ENCODE measurements at places on chromosomes 3 and 15.

- no peak within 1 kb of the TSS for H3K27ac ChIP-seq
- peaks cover 22% of the 10 kb centered on the region for H3K27me3 ChIP-seq
- peaks cover 12% of the 10 kb centered on the region for H3K4me1 ChIP-seq
- peaks cover 5% of the 10 kb centered on the region for H3K36me3 ChIP-seq
- peak within 1 kb of the TSS; percentile 66 for H3K4me3 ChIP-seq
Observed at GRCh38 chr3:46566040-46566641, at the start of gene LRRC2. Gene LRRC2, minus strand, starts transcription at chr3:46566302. Its CDS starts 14,711 bp downstream, at chr3:46551591.

DNA sequence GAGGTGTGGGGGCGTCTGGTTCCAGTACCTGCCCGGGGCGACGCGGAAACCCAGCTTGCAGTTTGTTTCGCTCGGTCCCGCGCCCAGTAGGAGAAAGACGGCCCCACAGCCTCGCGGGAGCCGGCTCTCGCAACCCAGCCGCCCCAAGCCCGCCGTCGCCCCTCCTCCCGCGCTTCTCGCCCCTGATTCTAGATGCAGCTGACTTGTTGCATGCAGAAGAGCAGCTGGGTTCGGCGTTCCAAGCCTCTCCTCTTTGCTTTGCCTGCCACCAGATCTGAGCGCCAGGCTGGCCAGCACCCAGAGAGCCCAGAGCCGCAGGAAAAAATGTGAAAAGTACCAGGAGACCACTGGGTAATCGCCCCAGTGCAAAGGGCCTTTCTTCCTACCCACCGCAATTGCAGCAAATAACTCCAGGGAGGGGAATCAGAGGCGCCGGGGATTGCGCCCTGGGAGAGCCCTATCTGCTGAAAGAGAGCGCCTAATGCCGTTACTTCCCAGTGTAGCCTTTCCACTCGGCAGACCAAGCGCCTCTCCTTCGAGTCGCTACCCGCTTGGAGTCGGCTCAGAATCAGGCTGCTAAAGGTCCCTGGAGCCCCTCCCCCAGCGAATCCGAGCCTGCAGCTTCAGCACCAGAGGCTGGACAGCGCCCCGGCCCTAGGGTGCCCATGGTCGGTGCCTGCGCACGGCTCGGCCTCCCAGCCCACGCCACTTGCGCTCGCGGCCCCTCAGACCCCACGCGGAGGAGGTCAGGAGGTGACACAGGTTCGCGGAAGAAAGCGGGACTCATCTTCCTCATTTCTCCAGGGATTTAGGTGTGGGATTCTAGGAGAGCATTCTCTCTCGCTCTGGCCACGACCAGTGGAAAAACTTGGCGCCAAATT is 15.7 kb upstream of the AEN start:
- DNase-seq: no peak
- peaks cover 10% of the 10 kb centered on the region for H3K4me1 ChIP-seq
- no peak overlapping the region for H3K27ac ChIP-seq
- peaks cover 39% of the 10 kb centered on the region for H3K27me3 ChIP-seq
- no peak overlapping the region for H3K4me3 ChIP-seq
- no peaks in the 10 kb centered on the region for H3K36me3 ChIP-seq

DNA sequence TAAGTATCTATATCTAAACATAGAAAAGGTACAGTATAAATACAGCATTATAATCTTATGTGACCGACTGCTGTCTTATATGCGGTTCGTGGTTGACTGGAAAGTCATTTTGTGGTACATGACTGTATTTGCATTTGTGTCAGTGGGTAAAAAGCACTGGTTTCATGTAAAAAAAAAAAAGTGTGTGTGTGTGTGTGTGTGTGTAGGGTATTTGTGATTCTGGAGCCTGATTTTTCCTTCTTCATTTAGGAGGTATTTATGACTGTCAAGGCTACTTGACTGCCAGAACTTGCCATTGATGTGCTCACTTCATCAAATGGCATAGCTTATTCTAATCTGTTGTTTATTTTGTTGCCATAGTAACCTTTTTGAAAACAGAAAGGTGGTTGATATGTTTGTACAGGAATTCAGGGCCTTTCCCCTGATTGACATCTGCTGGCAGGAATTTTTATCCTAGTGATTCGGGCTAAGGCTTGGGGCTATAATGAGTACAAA is 63.2 kb downstream of the AKAP13 start:
- H3K27ac ChIP-seq: peak overlapping the region; percentile 95
- peaks cover 51% of the 10 kb centered on the region for H3K4me1 ChIP-seq
- no peaks in the 10 kb centered on the region for H3K27me3 ChIP-seq
- peaks cover 12% of the 10 kb centered on the region for H3K36me3 ChIP-seq
- DNase-seq: peak; percentile 20

DNA sequence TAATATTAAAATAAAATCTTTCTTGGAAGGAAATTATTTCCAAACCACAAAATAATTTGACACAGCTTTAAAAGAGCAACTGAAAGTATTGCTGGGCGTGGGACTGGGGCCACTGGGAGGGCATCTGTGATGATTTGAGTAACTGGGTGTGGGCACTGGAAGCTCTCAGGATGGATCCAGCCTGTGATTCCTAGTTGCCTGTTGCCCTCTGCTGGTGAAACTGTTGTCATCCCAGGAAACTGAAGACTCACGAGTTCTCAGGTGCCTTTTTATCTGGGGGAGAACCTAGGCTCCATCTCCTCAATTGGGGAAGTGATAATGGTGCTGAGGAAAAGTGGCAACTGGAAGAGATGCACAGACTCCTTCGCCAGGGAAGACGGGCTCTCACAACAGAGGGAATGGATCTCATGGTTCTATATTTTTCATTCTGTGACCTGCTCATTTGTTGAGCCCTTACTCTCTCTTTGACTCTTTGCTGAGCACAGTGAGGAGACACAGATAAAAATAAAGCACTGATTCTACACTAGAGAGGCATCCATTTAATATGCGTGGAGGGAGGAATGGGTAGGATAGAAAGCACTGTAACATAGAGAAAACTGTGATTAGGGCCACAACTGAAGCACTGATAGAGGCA is 61.6 kb downstream of the TPRG1 start:
- H3K4me1 ChIP-seq: peaks cover 6% of the 10 kb centered on the region
- no peak for DNase-seq
- H3K36me3 ChIP-seq: no peaks in the 10 kb centered on the region
- no peak overlapping the region for H3K4me3 ChIP-seq
- no peak overlapping the region for H3K27ac ChIP-seq
- peaks cover 4% of the 10 kb centered on the region for H3K27me3 ChIP-seq

DNA sequence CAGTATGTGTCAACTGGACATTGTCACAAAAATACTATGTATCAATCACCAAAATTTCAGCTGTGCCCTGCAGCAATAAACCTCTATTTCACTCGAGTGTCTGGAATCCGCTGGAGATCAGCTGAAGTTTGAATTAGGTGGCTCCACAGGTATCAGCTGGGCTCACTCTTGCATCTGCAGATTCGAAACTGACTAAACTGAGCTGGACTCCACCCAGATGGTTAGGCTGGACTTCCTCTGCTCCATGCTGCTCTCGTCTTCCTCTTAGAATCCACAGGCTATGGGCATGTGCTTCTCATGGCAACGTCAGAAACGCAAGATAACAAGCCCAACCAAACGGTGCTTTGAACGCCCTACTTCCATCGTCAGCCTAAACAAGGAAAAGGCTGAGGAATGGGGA is 565.3 kb upstream of the ROBO2 start:
- no peaks in the 10 kb centered on the region for H3K4me1 ChIP-seq
- H3K36me3 ChIP-seq: no peaks in the 10 kb centered on the region
- no peaks in the 10 kb centered on the region for H3K27me3 ChIP-seq
- no peak for DNase-seq
- H3K4me3 ChIP-seq: no peak overlapping the region

- no peaks in the 10 kb centered on the region for H3K36me3 ChIP-seq
- peaks cover 18% of the 10 kb centered on the region for H3K4me1 ChIP-seq
- peaks cover 6% of the 10 kb centered on the region for H3K27me3 ChIP-seq
- peak overlapping the region; percentile 95 for H3K4me3 ChIP-seq
- DNase-seq: peak; percentile 61
- peak overlapping the region; percentile 8 for H3K27ac ChIP-seq
Observed at GRCh38 chr15:40511093-40511471, 40.3 kb downstream of the CHST14 start.

- H3K4me1 ChIP-seq: peaks cover 24% of the 10 kb centered on the region
- DNase-seq: no peak
- H3K4me3 ChIP-seq: no peak overlapping the region
- no peak overlapping the region for H3K27ac ChIP-seq
Observed at GRCh38 chr3:46112984-46113383, 85.7 kb upstream of the XCR1 start.

DNA sequence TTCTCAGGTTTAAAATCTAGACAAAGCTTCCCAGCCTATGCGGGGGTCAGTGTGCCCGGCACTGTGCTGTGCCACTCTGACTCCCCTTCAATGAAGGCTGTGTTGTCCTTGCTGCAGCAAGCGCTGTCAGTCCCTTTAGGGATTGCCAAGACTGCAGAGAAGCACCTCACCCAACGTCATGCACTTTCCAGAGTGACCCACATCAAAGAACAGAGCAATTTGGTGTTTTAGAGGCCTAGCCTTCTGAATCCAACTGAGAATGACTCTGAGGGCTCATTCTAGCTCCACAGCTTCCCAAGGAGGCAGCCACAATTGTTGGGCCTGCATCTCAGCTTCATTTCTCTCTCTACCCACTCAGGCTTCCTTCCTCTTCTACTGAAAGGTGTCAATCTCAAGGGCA is 26.4 kb downstream of the SLC9A9 start:
- no peaks in the 10 kb centered on the region for H3K27me3 ChIP-seq
- H3K36me3 ChIP-seq: peaks cover 3% of the 10 kb centered on the region
- no peak for DNase-seq
- H3K4me1 ChIP-seq: peaks cover 15% of the 10 kb centered on the region
- no peak overlapping the region for H3K27ac ChIP-seq

GRCh38 chr3:25235031-25235430 is 193.0 kb upstream of the RARB start:
- H3K36me3 ChIP-seq: no peaks in the 10 kb centered on the region
- no peak overlapping the region for H3K4me3 ChIP-seq
- H3K27me3 ChIP-seq: no peaks in the 10 kb centered on the region

DNA sequence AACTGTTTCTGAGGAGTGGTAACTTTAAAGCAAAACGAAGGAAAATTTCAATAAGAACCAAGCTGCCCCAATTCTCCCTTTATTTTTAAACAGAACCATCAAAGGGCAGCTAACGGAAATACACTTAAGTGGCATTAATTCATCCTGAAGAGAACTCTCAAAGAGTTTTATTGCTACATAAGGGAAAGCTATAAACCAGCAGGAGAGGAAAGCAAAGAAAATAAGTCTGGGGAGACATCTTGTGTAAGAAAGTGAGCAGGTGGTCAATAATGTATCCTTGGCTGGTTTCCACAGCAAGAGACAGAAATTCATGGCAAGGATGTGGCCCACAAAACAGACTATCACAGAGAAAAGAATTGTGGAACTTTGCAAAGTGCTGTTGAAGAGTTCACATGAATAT is 40.0 kb upstream of the CMSS1 start:
- H3K4me3 ChIP-seq: no peak overlapping the region
- no peak for DNase-seq
- no peaks in the 10 kb centered on the region for H3K4me1 ChIP-seq
- no peak overlapping the region for H3K27ac ChIP-seq
- H3K27me3 ChIP-seq: peaks cover 10% of the 10 kb centered on the region

- H3K27me3 ChIP-seq: peaks cover 4% of the 10 kb centered on the region
- H3K4me3 ChIP-seq: no peak overlapping the region
- H3K36me3 ChIP-seq: no peaks in the 10 kb centered on the region
- H3K27ac ChIP-seq: no peak overlapping the region
- DNase-seq: no peak
- H3K4me1 ChIP-seq: no peaks in the 10 kb centered on the region
Observed at GRCh38 chr3:131610174-131610573, 107.4 kb upstream of the MRPL3 start.

DNA sequence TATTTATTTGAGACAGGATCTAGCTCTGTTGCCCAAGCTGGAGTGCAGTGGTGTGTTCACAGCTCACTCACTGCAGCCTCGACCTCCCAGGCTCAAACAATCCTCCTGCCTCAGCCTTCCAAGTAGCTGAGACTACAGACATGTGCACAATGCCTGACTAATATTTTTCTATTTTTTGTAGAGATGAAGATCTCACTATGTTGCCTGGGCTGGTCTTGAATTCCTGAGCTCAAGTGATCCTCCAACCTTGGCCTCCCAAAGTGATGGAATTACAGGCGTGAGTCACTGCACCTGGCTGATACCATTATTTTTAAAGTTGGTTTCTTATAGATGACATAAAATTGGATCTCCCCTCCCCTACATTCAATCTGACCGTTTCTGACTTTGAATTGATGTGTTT is 139.5 kb upstream of the RGMA start:
- H3K36me3 ChIP-seq: no peaks in the 10 kb centered on the region
- H3K4me1 ChIP-seq: no peaks in the 10 kb centered on the region
- H3K4me3 ChIP-seq: no peak overlapping the region
- DNase-seq: no peak
- H3K27me3 ChIP-seq: peaks cover 7% of the 10 kb centered on the region
- no peak overlapping the region for H3K27ac ChIP-seq

DNA sequence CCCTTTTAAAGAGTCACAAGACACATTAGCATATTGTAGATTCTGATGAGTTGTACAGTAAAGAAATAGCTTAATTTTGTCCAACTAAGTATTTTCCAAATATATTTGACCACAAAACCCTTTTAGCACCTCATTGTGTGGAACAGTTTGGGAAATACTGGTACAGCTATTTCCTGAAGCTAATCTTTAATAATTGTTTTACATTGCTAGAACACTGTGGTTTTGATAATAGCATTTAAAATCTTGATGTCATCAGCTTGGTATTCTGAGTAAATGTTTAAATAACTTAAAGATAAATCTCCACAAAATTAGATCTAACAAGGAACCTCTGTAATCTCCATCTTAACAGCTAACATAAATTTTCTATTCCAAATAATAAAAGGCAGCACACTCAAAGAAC is 140.0 kb upstream of the MLF1 start:
- no peak overlapping the region for H3K27ac ChIP-seq
- H3K36me3 ChIP-seq: no peaks in the 10 kb centered on the region
- H3K4me1 ChIP-seq: no peaks in the 10 kb centered on the region
- no peak for DNase-seq

- H3K36me3 ChIP-seq: no peaks in the 10 kb centered on the region
- peaks cover 34% of the 10 kb centered on the region for H3K4me1 ChIP-seq
- no peak for DNase-seq
- H3K27ac ChIP-seq: peak overlapping the region; percentile 16
- peak overlapping the region; percentile 82 for H3K4me3 ChIP-seq
Observed at GRCh38 chr3:187750006-187750512, 4.8 kb upstream of the BCL6 start.

DNA sequence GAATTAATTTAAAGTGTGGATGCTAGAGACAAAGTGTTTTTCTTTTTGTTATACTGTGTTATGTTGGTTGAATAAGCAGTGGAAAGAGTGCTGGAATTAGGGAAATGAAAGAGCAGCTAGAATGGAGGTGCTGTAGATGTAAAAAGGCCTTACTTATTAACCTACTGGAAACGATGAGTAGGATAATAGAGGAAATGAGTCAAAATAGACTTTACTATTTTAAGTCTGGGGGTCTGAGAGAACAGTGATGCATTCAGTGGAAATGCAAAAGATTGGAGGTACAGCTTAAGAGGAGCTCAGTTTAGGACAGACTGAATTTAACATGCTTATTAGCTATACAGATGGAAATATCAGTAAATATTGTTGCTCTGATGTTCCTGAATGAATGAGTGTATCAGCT is 674.0 kb downstream of the OTOL1 start:
- H3K27ac ChIP-seq: no peak overlapping the region
- H3K36me3 ChIP-seq: no peaks in the 10 kb centered on the region
- H3K4me1 ChIP-seq: no peaks in the 10 kb centered on the region
- H3K27me3 ChIP-seq: no peaks in the 10 kb centered on the region
- DNase-seq: no peak

Measured in memory B cell (primary cell).